ENCODE measurements at places on chromosomes 6 and 20.

DNA sequence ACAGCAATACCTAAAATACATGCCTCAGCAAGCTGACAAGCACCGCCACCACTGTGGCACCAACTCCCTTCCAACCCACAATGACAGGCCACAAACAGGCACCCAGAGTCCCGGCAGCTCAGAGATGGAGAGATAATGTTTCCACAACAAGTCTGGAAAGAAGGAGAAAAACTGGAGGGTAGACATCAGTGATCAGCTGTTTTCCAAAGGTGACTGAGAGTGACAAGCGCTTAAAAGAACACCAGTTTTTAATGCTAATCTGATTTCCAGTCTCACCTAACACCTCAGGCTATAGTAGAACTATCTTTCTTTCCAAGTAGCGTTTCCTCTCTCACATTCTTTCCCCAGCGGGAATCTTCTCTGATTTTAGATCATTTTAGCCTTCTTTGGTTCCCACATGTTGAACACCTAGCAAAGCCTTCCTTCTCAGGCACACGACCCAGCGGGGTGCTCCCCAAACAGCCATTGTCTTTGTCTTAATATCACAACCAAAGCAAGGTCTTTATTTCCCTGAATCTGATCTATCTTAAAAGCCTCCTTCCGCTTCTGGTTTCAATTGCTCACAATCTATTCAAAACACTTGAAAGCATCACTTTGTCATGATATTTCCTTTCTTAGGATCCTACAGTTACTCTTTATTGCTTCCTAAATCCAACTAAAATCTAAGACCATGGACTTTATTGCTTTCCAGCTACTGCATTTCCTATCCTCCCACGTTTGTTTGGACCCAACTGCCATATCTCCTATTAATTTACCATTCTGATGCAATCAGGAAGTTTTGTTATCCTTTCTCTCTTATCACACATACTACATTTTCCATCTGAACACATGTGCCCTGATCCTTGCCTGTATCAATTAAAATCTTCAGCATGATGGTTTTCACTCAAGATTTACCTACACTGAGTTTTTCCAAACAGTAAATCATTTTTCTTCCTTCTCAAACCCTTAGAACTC is 282.7 kb downstream of the ADGB start:
- DNase-seq, result no peak

GRCh38 chr6:42817907-42818306 is 36.1 kb downstream of the BICRAL start:
- DNase-seq, result no peak

DNA sequence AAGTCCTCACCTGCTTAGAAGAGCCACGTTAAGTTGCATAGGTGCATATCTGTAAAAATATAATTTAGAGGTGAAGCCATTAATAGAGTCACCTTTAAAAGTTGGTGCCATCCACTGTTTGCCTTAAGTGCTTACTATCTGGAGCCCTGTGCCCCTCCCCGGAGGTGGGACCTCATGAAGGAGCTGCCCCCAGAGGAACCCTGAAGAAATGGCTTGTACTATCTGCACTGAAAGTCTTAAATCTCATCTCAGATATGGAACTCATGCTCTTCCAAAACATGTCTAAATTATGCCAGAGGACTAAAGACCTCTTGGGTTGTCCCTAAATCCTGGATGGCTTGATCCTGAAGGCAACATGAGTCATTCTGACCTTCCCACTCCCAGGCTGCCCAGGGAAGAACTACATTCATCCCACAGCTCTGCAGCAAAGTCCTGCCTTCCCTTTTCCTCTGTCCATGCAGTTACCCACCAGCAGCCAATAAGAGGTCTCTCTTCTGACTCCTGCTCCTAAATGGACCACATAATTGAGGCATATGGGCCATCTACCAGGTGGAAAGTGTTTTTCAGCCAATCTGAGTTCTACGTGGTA is 85.3 kb downstream of the ASXL1 start:
- DNase-seq, result no peak

GRCh38 chr6:1516742-1517520 is 92.8 kb upstream of the FOXC1 start:
- DNase-seq, result no peak

GRCh38 chr6:155378724-155379123 is 64.4 kb upstream of the TFB1M start:
- DNase-seq, result no peak

GRCh38 chr20:34978092-34978744 is 22.6 kb downstream of the MYH7B start:
- no peak for DNase-seq

DNA sequence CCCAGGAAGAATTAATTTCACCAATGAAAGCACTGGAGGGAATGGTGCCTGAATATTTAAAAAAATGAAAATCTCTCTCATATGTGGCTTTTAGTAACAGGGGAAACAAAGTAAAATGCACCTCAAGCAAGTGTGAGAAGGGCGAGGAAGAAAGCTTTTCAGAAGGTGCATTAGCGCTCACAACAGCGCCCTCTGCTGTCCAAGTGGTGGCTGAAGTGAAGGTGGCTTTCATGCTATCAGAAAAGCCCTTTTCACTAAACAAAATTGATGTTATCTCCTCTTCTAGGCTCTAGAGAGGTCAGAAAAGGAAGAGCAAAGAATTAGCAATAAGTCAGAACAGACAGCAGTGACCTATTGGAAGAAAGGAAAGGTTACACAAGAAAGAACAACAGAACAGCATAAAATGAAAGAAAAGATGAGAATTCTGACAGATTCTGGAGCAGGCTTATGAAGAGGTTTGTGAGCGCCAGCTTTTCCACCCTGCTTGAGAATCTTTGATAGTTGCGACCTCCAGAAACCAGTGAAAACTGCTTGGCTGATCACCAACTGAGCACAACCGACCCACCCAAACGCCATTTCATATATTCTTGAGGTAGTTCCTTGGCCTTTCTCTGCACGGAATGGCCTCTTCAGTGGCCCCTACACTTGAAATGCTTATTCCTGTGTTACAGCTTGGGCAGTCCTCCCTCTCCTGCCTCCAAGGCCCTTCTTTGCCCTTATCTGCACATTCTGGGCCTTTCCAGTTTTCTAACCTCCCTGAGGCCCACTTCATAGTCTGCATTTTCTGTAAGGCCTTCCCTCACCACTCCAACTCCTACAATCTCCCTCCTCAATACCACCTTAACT is 45.3 kb downstream of the SMLR1 start:
- DNase-seq, result peak; percentile 5

DNA sequence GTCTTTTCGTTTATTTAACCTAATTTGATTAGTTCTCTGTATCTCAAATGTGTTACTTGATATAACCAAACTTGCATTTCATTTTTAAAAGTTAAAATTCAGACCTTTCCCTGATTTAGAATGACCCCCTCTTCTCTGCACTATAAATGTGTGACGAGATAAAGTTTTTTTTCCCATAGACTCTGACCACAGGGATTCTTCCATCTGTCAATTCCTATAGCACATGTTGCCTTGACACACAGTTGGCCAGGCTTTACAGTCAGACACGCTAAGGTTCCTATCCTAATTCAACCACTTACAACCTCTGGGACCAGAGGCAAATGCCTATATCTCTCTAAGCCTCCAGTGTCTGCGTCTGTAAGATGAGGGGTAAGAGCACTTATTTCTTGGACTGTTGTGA is 40.6 kb downstream of the KCNS1 start:
- no peak for DNase-seq

- no peak for DNase-seq
Observed at GRCh38 chr20:25457886-25458680, 50.6 kb downstream of the GINS1 start.

DNA sequence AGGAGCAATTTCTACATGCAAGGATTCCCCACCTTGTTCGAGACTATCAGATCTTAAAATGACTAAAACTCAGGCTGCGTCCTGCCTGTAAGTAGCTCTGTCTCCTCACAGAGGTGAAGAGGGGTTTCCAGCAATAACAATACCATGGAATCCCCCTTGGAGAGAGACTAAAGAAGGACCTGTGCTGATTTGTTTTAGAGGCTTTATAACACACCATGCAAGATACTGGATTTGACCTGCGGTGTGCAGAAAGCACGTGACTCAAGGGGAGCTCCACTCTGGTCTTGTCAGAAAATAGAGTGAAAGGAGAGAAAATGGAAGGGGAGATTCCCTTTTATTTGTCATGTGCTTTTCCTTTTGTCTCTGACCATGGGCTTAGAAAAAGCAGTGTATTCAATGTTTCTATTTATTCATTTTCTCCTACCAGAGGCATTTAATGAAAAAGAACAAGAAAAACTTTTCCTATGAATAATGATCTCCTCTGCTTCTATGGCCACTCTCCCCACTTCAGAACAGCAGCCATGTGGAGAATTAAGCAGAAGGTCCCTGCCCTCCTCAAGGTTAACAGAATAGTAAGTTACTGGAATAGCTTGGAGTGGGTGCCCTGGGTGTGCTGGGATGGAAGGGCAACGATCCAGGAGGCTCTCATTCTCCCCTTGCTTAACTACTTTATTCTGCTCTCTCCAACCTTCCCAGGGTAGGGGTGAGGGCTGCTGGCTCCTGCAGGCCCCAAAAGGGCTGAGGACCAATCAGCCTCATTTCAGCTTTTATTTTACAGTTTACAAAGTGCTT is 19.2 kb upstream of the MRPS10 start:
- no peak for DNase-seq

DNA sequence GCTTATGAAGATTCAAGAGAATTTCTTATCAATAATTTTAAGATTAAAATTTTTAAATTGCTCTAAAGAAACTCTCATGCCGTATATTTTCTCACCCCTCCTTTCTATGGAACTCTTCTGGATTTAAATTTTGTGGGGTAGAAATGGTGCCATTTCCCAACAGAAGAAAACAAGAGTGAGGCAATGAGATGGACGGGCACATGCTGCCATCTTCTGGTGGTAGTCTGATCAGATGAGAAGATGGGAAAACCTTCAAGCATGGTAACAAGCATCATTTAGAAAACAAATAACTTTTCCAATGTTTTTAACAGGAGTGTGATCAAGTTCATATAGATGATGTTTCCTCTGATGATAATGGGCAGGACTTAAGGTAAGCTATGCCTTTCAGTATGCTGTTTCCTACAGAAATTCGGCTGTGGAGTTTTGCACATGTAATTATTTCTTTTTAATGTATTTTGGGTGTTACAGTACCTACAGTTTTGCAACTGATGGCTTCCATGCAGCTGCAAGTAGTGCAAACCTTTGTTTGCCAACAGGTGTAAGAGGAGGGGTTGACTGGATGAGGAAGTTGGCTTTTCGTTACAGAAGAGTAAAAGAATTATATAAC is 271.4 kb downstream of the EYA4 start:
- peak; percentile 3 for DNase-seq

- DNase-seq, result no peak
Observed at GRCh38 chr6:4478098-4478497, 298.1 kb upstream of the CDYL start.

GRCh38 chr20:50670126-50670862 is 21.0 kb downstream of the RIPOR3 start:
- no peak for DNase-seq

DNA sequence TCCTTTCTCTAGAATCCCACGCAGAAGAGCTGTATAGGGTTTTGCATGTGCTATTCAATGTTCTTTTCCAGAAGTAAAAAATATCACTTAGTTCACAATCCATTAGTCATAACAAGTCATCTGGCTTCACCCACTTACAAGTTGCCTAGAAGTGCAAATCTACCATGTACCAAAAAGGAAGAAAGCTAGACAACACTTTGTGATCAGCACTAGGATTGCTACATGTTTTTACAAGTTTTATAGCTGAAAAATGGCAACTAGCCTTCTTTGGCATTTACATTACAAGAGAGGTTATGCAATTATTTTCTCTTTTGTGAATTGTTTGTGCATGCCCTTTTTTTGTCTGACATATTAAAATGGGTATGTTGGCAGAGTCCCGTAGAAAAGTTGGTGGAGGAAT is 85.6 kb upstream of the PTPRK start:
- DNase-seq, result no peak

- no peak for DNase-seq
Observed at GRCh38 chr20:14378326-14378725, 40.9 kb upstream of the FLRT3 start.

DNA sequence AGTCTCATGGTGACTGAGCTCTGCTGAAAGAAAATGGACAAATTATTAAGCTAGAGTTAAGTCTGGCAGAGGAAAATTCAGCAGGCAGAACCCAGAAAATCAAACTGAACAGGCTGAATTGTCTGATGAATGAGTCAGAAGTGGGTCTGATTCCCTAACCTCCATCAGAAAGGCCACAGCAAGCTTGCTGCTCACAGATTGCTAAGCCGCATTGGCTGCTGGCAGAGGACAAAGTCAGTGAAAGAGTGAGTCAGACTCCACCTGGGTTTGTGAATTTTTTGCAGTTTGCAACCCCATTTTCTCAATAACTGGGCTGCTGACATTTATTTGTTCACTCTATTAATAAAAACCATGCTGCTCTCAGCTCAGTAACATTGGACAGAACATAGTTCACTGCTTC is 191.3 kb downstream of the EPM2A start:
- no peak for DNase-seq

- DNase-seq, result no peak
Observed at GRCh38 chr6:17859846-17860245, 127.6 kb downstream of the KIF13A start.

GRCh38 chr6:42533794-42534193 is 30.0 kb upstream of the UBR2 start:
- DNase-seq, result no peak

DNA sequence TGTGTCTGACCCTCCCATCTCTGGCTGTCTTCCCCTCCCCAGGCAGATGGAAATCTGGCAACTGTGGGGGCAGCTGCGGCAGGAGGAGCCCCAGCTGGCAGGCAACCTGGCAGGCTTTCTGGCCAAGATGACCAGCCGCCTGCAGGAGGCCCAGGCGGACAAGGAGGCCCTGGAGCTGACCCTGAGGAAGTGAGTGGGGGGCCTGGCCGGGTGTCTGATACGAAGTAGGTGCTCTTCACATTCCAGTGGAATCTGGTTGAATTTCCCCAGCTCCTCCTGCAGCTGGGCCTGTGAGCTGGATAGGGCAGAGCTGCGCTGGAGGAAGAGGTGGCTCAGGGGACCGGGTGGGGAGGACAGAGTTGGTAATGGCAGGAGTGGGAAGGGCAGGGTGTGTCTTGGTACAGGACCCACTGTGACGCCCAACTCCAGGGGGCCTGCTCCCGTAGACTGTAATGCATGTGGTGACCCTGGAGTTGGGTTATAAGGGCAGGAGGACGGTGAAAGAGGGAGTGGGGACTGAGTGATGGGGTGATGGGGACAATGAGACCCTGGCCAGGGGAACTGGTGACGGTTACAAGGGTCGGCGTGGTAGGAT is 19.7 kb downstream of the RAB44 start:
- no peak for DNase-seq

- DNase-seq, result no peak
Observed at GRCh38 chr6:111231090-111231459, 143.8 kb downstream of the SLC16A10 start.

DNA sequence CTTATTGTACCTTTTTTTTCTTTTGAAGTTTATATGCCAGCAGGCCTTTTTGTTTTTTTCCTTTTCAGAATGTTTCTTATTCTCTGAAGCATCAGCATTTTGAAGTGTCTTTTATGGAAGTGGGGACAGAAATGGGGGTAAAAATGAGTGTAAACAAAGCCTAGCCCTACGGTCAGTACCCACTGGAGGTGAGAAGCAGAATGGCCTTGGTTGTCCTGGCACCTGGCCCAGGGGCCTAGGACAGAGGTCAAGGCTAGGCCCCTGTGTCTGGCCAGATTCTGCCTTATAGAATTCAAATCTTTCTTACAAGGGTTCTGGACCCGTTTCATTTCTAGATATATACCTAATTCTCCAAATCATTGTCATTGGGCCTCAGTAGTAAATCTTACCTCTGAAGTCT is 3.5 kb upstream of the C6orf163 start:
- DNase-seq, result no peak

GRCh38 chr6:164163239-164163638 is 748.7 kb downstream of the QKI start:
- DNase-seq, result no peak
